ENCODE measurements at places on chromosomes 2 and 18.

DNA sequence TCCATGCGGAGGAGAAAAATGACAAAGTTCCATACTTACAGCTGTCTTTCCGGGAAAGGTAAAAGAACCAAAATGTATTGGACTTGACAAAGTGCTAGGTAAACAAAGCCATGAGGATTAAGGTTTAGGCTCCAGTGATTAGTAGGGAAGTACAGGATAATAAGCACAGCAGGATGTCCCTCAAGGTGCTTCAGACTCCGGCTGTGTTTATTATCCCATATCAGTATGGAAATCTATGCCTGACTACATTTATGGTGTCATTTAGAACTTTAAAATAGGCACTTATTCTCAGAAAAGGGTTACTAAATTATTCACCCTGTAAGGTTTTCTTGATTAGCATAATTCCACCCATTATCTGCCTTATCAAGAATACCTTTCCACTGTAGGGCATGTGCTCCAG, 136.3 kb upstream of the CCDC68 start:
- no peak for DNase-seq

GRCh38 chr2:8215982-8216381, 465.9 kb upstream of the ID2 start:
- no peak for DNase-seq

GRCh38 chr2:86078774-86079545, 26.7 kb downstream of the POLR1A start:
- peak; percentile 42 for DNase-seq

DNA sequence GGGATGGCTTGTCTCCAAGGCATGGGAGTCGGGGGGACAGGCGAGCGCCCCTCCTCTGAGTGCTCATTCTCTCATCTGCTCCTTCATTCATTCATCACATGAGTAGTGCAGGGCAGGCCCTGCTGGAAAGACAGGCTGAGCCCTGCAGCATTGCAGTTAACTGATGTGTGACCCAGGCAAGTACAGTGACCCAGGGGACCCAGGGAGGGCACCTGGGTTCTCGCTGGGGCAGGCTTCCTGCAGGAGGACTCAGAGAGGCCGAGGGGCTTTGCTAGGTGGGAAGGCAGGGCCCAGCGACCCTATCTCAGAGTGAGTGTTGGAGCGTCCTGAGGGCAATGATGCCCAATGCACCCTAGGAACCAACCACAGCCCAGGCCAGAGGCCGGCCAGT, 30.6 kb downstream of the HJURP start:
- DNase-seq = no peak

DNA sequence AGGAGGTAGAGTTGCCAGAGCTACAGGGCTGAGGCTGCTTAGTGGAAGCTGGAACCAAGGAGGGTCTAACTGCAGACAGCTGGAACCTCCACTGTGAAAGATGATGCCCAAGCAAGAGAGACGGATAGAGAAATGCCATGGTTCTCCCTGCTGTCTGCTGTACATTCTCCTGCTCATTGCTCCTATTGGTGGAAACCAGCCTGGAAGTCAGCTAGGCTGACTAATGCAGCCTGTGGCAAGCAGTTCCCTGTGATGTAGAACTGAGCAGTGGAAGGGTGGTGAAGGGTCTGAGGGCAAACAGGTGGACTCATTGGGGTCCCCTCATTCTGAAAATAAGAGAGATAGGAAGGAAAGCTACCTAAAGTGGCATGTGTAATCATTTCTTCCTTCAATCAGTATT, 563.6 kb downstream of the SLC4A3 start:
- DNase-seq = peak; percentile 27

GRCh38 chr2:177038787-177039484, 173.7 kb upstream of the HNRNPA3 start:
- DNase-seq = no peak

GRCh38 chr2:174014011-174014698, 49.0 kb upstream of the SP3 start:
- no peak for DNase-seq

- DNase-seq = no peak
Measured at GRCh38 chr18:11809895-11810294, 41.3 kb upstream of the CHMP1B start.

DNA sequence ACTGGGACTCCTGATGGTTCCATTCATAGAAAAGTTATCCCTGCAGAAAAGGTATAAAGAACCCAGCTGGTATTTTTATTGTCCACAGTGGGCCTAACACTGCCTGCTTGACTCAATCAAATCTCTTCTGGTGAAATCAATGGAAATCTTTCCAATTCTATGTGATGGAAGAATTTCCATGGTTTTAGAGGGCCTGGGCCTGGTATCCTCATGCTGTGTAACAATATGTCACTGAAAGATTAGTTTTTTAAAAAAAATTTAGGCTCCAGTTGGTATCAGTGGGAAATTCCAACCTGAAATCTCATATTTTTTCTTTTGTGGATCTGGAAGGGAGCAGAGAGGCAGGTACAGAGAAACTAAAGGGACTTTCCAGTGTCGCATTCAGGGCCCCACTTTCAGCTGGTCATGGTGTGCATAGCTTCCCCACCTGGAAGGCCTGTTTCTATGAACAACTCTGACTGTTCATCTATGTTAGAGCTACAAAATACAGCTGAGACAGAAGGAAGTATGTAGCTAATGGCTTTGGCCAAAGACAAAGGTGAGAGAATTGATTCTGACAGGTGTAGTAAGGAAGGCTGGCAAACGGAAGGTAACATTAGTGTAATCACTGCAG, 20.9 kb downstream of the NEB start:
- no peak for DNase-seq

- no peak for DNase-seq
Measured at GRCh38 chr18:74149878-74150277, 1.6 kb downstream of the TIMM21 start.

DNA sequence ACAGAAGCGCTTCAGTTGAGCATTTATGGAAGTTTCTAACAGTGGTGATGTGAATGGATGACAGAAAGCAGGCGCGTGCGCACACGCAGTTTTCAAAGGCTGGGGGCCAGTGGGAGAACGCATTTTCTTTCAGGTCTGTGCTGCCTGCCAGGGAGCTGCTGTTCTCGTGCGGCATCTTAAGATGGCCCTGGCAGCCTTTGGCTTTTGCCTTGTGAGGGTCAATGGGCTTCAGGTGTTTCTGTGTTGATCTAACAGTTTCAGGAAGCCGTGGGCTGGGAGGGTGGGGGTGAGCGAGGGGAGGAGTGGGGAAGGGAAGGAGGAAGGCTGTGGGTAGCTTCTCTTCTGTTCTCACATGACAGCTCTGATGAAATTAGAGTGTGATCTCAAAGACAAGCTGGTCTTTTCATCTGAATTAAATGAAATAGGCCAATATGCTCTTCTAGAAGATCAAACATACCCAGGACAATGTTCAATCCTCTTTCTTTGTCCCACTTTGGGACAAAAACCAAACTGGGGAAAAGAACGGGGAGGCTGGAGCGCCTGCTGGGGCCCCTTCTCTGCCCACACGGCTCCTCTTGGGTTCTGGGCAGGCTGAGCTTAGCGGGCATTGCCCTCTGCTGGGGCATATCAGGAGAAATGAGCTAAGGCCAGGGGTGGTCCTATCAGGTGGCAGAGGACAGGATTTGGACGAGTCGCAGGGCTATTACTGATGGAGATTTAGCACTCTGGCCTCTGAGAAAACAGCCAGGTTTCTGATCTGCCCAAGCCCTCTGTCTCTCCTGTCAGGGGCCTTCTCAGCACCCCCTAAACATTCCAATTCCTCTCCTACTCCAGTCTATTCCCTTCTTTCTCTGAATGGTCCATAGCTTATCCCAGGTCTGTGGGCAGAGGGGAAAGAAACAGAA, 126.2 kb upstream of the LGALSL start:
- DNase-seq = peak; percentile 39

DNA sequence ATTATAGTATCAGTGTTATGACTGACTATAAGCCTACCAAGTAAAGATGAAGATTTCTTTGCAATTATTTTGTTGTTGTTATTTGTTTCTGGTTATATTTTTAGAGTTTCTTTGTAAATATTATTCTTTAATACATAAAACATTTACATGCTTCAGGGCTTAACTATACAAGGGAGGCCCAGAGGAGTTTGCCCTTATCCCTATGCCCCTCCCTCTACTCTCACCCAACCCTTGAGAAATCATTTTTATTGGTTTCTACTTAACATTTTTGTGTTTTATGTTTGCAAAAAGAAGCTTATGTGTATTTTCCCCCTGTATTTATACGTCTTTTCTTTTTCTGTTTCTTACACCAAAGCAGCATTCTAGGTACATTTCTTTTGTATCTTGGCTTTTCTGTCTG, 30.5 kb downstream of the MRPS9 start:
- no peak for DNase-seq

- DNase-seq = no peak
Measured at GRCh38 chr2:17578466-17578928, 38.0 kb downstream of the VSNL1 start.

DNA sequence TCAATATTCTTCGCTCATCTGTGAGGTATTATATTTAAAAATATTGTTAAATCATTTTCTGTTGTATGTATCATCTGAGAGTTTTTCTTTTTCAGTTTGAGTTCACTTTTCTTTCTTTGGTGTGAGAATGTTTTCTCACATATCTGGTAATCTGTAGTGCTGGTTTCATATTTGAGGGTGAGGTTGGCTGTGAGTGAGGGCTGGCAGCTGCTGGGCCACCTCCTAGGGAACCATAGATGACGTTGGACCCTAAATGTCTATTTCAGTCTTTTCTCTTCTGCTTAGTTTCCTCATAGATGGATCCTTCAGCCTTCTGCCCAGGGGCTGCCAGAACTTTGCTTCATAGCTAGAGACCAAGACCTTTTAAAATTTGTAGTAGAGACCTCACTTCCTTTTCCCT, 33.5 kb downstream of the MGAT5 start:
- DNase-seq = no peak

DNA sequence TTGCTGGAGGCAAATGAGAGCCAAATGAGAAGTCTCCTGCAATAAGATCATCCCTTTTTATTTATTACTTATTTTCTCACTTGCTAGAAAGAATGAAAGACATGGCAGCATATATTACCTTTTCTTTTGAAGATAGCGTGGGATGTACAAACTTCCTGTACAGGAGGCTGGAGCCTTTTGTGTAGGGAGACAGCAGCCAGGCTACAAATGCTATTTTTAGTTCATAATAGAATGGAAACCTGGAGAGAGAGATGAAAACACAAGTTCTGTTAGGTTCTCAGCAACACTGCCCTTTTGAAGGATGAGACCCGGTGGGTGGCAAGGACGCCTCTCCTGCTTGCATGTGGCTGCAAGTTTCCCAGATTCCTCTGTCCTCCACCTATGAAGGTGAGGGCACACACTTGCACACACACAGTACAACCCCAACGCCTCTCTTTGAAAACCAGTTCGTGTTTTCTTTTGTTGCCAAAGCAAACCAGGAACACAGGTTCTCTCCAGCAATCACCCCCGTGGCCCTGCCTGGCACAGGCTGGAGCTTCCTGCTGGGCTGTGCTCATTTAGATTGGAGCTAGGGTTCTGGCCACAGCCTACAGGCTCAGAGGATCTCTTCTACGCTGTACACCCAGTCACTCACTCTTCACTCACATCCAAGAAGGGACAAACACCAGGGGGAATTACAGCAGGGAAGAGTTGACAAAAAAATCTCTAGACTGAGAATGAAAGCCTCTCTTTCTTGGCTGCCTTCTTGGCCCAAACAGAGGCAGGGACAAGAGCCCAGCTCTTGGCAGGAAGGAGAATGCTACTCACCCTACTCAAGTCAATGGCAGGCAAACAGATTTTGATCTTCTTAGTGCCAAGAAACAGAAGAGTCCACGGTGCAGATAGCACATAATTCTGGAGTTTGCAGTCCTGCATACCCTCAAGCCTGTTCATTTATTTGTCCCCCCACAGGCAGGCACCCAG, 55.6 kb downstream of the MRPL35 start:
- no peak for DNase-seq

DNA sequence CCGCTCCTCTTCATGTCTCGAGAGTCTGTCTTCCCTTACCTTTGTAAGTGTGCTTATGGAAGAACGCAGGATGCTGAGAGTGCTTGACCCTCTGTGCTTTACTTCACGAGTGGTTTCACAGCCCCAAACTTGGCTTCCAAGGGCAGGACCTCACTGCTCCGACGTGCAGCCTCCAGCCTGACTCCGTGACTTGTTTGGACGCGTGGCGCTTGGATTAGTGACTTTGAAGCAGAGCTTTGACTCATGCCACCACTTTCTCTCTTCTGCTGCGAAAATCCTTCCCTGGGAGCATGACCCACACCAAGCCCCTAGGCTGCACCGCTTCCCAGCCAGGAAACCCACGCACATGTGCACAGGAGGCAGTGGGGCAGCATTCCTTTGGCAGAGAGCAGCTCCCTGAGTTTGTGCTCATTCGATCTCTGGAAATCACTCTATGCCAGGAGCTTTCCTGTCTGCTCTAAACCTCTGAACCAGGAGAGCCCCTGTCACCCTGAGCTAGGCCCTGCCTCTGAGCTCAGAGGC, 207.8 kb upstream of the HS6ST1 start:
- no peak for DNase-seq

GRCh38 chr2:120990451-120990871, 254.8 kb downstream of the GLI2 start:
- DNase-seq = no peak

- DNase-seq = peak; percentile 9
Measured at GRCh38 chr2:96832754-96833507, 10.9 kb downstream of the ANKRD23 start.

- DNase-seq = peak; percentile 62
Measured at GRCh38 chr2:30265052-30266015, 34.0 kb downstream of the LBH start.

- DNase-seq = no peak
Measured at GRCh38 chr2:98948956-98949739, 13.1 kb upstream of the CRACDL start.

DNA sequence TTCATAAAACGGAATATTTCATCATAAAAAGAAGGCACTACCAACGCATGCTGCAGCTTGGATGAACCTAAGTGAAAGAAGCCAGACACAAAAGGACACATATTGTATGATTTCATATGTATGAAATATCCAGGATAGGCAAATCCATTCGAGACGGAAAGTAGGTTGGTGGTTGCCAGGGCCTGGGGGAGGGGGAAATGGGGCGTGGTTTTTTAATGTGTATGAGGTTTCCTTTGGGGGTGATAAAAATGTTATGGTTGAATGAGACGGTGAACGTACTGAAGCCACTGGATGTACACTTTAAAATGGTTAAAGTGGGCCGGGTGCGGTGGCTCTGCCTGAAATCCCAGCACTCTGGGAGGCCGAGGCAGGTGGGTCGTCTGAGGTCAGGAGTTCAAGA, 20.0 kb upstream of the SPATA3 start:
- DNase-seq = no peak

GRCh38 chr2:138059487-138060300, 95.4 kb downstream of the HNMT start:
- peak; percentile 44 for DNase-seq

GRCh38 chr2:229446350-229446749, 175.3 kb upstream of the PID1 start:
- no peak for DNase-seq

GRCh38 chr2:236769981-236770671, 200.5 kb downstream of the ACKR3 start:
- peak; percentile 97 for DNase-seq

DNA sequence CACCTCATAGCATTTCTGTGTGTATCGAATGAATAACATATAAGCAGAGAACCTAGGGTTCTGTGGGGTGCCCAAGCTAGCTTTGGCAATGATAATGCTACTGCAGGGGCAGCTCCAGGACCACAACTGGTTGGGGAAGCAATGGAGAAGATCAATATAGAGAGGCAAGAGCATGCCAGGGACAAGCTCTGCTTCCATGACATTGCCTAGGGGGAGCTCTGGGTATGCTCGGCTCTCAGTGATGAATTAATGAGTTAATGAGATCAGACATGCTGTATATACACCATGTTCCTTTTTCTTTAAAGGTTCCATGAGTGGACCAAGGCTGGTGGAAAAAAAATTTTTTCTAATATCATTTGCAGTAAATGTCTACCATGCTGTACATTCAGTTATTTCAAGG, 618.4 kb downstream of the BCL11A start:
- DNase-seq = no peak
